HuH-7 (cell line): ENCODE measurements at places on chromosomes 2 and 18.

DNA sequence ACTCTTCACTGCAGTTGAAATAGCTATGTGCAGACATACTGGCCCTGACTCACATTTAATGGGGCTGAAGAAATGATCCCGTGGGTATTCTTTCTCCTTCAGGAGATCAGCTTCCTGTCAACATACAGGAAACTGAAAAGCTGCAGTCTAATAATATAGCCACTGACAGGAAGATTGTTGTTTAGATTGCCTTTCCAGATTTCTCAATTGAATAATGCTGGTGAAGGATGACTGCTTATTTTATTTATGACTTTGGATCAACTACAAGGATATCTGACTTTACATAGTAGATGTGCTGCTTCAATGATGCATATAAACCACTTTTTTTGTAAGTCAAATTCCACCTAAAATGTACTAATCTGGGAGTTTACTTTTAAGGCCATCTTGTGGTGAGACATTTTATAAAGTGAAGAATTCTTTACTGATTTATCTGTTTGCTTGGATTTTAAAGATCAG is 93.4 kb upstream of the MAP4K3 start:
- DNase-seq = no peak

DNA sequence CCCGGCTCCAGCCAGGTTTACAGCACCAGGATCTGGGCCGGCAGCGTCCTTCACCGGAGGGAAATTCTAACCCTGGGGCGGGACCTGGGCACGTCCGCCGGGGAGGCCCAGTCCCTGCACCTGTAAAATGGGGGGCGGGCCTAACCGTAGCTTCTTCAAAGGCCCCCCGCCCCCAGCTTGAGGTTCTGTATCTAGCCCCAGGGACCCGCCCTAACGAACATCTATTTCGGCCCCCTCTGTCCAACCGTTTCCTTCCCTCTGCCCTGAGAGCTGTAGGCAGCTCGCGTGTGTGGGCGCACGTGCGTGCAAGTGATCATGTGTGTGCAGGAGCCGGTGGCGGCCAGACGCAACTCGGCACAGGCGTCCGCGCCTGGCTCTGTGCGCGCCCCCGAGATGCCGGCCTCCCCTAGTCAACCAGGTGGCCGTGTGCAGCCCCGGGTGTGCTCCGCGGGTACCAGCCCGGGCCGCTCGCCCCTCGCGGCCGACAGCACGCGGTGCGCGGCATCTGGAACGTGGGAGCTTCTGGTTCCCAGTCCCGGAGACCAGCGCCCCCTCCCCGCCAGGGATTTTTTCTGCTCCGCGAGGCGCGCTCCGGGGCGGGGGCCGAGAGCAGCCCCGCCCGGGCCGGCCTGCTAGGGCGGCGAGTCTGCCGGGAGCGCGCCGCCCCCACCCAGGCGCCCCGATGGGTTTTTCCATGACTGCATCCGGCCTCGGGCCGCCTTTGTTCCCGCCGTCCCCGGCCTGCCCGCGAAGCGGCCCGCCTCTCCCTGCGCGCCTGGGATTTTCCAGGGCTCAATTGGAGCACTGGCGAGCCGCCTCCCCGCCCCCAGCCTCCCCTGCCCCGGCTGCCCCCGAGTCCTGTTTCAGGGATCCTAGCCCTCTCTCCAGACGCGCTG is 21.2 kb downstream of the TEX44 start:
- DNase-seq = peak; percentile 93

GRCh38 chr2:122478117-122478516 is 722.7 kb downstream of the TSN start:
- no peak for DNase-seq

DNA sequence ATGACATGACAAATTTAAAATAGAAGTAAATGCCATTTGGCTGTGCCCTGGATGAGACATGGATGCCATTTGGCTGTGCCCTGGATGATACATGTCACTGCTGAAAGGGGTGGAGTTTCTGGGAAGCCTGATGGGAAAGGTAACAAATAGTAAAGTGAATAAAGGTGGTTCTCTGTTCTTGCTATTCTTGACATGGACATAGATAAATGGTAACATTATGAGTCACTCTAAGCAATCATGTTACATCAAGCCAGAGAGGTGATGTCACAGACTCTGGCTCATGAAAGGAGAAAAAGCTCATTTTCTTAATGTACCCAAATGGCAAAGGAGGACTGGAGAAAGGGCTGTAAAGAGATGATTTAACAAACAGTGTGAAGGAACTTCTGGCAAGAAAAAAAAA is 86.4 kb downstream of the EML6 start:
- no peak for DNase-seq

- no peak for DNase-seq
Measured at GRCh38 chr2:127104881-127105655, 1.9 kb downstream of the BIN1 start.

DNA sequence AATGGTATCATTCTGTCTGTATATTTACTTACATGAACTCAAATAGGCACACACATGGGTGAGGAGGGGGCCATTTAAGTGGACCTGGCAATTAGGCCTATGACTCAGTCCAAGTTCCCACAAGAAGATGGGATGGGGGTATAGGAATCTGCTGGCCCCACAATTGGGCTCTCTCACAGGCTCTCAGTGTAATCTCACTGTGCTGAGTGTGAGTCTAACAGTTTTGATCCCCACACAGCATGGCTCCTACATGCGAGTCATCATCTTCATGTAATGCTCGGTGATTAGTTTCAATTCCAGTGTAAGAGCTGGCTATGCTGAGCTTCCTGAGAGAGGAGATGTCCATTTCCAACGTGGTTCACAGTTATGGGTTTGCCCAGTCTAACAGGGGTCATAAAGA is 114.0 kb downstream of the GATA6 start:
- DNase-seq = no peak

GRCh38 chr2:98086491-98087446 is at the start of gene VWA3B:
TSS of gene VWA3B (plus strand) at chr2:98087167. CDS start at chr2:98093093, 5,926 bp downstream.
- DNase-seq = peak; percentile 40
